ENCODE measurements at places on chromosomes 7 and 10. TPM values are rescaled to one million over a fixed set of nuclear protein-coding genes. Genes with fewer than 3 reads are reported as not detected.

DNA sequence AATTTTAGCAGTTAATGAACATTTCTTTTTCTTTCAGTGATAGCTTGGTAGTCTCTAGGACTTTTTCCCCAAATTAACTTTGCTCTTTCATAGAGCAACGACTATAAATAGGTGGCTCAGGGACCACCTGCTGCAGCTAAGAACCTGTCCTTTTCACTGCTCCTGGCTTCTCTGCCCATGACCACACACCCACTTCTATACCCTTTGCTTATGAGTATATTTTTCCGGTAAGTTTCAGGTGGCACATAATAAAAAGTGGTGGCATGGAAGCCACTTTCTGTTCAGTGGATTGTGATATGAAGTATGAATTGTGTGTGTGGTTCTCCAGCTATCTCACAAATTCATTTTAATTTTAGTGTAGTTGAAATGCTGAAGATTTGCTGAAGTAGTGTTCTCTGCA is 1.2 kb downstream of the ING3 start:
- peak overlapping the region; percentile 97 for H3K27ac ChIP-seq
- no peaks in the 10 kb centered on the region for H3K27me3 ChIP-seq
- H3K36me3 ChIP-seq: no peaks in the 10 kb centered on the region
- H3K4me3 ChIP-seq: peak overlapping the region; percentile 74
- peaks cover 7% of the 10 kb centered on the region for H3K4me1 ChIP-seq

DNA sequence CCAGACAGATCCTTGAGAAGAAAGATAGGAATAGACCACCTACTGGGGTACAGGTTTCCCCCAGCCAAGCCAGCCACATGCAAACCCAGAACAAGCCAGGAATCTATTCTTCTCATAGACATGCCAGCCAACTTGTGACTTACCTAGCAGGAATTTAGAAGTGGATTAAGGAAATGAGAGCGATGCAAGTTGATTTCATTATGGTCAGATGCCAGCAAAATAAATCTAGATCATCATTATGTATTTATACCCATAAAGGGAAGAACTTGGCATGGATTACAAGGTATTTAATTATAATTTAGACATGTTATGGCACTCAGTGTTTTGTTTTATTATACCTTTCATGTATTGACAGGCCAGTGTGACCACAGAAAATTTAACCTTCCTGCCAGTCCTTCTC is 32.8 kb downstream of the SLC35G1 start:
- H3K27ac ChIP-seq: no peak overlapping the region
- no peak overlapping the region for H3K4me3 ChIP-seq
- no peaks in the 10 kb centered on the region for H3K36me3 ChIP-seq
- no peak for DNase-seq
- H3K4me1 ChIP-seq: no peaks in the 10 kb centered on the region
- H3K27me3 ChIP-seq: no peaks in the 10 kb centered on the region

GRCh38 chr10:480928-481552 is 208.4 kb downstream of the DIP2C start:
- H3K27me3 ChIP-seq: no peaks in the 10 kb centered on the region
- DNase-seq: no peak
- H3K4me3 ChIP-seq: no peak overlapping the region
- no peak overlapping the region for H3K27ac ChIP-seq

The LRRD1 gene
- 0.97 TPM for total RNA-seq

- DNase-seq: no peak
- no peaks in the 10 kb centered on the region for H3K36me3 ChIP-seq
- no peak overlapping the region for H3K4me3 ChIP-seq
- no peaks in the 10 kb centered on the region for H3K27me3 ChIP-seq
These were observed 111.7 kb downstream of the PDGFA start for GRCh38 chr7:407721-408539.

DNA sequence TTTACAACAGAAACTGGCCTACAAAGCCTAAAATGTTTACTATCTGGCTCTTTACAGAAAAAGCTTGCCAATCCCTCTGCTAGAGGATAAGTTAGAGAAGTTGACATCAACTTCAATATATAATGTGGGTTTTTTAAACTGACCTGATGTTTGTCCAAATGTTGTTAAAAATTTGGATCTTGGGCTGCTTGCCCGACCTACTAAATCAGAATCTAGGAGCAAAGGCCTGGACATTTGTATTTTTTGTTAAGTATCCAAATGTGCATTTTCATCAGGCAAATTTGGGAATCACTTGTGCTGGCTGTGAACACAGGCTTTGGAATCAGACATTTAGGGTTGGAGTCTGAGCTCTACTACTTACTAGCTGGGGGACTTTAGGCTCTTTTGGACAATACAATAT is 252.7 kb upstream of the CSTF2T start:
- H3K27ac ChIP-seq: peak overlapping the region; percentile 44
- no peak overlapping the region for H3K4me3 ChIP-seq
- no peak for DNase-seq
- H3K4me1 ChIP-seq: no peaks in the 10 kb centered on the region
- no peaks in the 10 kb centered on the region for H3K36me3 ChIP-seq

DNA sequence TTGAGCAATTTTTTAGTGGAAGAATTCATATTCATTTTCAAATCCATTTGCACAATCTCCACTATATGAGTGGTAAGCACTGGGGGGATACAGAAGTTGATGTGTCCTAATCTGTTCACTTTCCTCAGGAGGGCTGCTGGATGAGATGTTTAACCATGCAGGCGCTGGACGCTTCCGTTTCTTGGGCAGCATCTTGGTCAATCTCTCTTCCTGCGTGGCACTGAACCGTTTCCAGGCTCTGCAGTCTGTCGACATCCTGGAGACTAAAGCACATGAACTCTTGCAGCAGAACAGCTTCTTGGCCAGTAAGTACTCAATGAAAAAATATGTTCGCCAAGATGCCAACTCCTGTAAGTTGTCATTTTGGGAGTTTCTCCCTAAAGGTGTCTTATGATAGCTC is 179.3 kb downstream of the ABCA13 start:
- H3K4me1 ChIP-seq: no peaks in the 10 kb centered on the region
- no peak overlapping the region for H3K27ac ChIP-seq
- no peak overlapping the region for H3K4me3 ChIP-seq
- H3K36me3 ChIP-seq: no peaks in the 10 kb centered on the region
- H3K27me3 ChIP-seq: no peaks in the 10 kb centered on the region
- DNase-seq: no peak

DNA sequence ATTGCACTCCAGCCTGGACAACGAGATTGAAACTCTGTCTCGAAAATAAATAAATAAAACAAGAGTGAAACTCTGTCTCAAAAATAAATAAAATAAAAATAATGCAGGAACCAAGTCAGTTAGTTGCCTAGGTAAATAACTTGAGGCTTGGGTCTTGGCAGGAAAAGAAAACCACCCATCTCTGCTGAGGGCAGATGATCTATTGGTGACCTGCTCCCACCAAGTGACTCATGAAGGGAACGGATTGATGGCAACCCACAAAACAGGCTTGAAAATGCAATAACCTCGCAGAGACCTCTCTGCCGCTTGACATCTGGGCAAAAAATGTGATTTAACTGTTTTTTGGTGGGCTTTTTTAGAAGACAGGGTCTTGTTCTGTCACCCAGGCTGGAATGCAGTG is 86.6 kb downstream of the CALN1 start:
- no peak for DNase-seq
- no peaks in the 10 kb centered on the region for H3K27me3 ChIP-seq
- no peak overlapping the region for H3K27ac ChIP-seq
- no peaks in the 10 kb centered on the region for H3K36me3 ChIP-seq
- no peak overlapping the region for H3K4me3 ChIP-seq

The CPA2 gene
- not detected for total RNA-seq

- no peaks in the 10 kb centered on the region for H3K36me3 ChIP-seq
- no peak for DNase-seq
- H3K27ac ChIP-seq: no peak overlapping the region
- H3K4me1 ChIP-seq: no peaks in the 10 kb centered on the region
- no peaks in the 10 kb centered on the region for H3K27me3 ChIP-seq
These were observed 6.1 kb upstream of the VCL start for GRCh38 chr10:73991884-73992245.

- no peaks in the 10 kb centered on the region for H3K27me3 ChIP-seq
- H3K27ac ChIP-seq: no peak overlapping the region
- no peaks in the 10 kb centered on the region for H3K4me1 ChIP-seq
- no peaks in the 10 kb centered on the region for H3K36me3 ChIP-seq
- no peak for DNase-seq
These were observed 506.6 kb upstream of the FOXK1 start for GRCh38 chr7:4175346-4175973.

DNA sequence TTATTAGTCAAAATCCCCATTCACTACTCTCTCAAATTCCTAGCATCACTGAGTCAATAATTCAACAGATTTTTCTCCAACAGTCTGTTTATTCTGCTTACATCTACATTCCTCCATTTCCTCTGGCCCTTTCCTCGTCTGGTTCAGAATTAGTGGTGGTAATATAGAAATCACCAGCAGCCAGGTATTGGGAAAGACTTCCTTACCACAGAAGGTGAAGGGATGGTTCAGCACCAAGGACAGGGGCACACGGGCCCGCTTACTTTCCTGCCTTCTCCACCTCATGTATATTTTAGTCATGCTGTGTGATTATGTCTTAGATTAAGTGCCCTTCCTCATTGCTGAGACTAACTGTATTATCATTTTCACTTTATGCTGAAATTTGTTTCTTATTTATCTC is 70.4 kb upstream of the APBB1IP start:
- H3K27ac ChIP-seq: no peak overlapping the region
- H3K4me3 ChIP-seq: no peak overlapping the region
- no peaks in the 10 kb centered on the region for H3K27me3 ChIP-seq
- no peaks in the 10 kb centered on the region for H3K36me3 ChIP-seq
- DNase-seq: no peak

- H3K4me1 ChIP-seq: peaks cover 48% of the 10 kb centered on the region
- no peaks in the 10 kb centered on the region for H3K36me3 ChIP-seq
- DNase-seq: no peak
- peak overlapping the region; percentile 97 for H3K27ac ChIP-seq
These were observed 39.0 kb downstream of the ZMIZ1 start for GRCh38 chr10:79107736-79108264.

DNA sequence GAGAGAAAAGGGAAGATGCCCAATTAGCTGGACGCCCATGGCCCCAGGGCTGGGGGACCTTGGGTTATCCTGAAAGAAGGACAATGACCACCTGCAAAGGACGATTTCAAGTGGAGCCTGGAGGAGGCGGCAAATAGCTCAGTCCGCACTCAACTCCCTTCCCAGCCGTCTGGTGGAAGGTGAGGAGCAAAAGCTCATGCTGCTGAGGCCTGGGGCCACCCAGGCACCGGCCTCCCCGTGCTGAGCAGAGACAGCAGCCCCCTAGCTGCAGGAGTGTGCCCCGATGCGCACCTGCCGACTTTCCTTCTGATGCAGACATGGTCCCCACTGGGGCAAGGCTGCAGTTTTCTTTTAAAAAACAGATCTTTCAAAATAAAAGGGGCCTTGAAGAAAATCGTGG is 7.9 kb downstream of the FAM20C start:
- no peaks in the 10 kb centered on the region for H3K36me3 ChIP-seq
- no peak overlapping the region for H3K27ac ChIP-seq
- H3K4me3 ChIP-seq: no peak overlapping the region
- H3K27me3 ChIP-seq: no peaks in the 10 kb centered on the region
- DNase-seq: no peak
- H3K4me1 ChIP-seq: no peaks in the 10 kb centered on the region

DNA sequence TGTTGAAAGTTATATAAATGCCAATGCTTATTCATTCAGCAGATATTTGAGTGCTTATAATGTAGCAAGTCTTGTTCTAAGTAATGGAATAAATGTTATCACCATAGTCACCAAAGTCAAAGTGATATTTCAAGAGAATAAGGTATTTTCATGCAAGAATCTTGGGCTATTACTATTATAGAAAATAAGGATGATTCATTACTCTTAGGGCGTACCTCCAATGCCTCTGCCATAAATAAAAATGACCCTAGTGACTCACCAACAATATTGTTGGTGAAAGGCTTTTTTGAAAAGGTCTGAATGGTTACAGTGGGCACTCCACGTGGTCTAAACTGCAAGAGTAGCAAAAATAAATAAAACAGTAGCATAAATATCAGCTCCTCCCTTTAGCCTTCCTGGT is 68.4 kb downstream of the RALA start:
- H3K4me1 ChIP-seq: no peaks in the 10 kb centered on the region
- H3K27ac ChIP-seq: no peak overlapping the region
- no peak overlapping the region for H3K4me3 ChIP-seq
- H3K27me3 ChIP-seq: no peaks in the 10 kb centered on the region

DNA sequence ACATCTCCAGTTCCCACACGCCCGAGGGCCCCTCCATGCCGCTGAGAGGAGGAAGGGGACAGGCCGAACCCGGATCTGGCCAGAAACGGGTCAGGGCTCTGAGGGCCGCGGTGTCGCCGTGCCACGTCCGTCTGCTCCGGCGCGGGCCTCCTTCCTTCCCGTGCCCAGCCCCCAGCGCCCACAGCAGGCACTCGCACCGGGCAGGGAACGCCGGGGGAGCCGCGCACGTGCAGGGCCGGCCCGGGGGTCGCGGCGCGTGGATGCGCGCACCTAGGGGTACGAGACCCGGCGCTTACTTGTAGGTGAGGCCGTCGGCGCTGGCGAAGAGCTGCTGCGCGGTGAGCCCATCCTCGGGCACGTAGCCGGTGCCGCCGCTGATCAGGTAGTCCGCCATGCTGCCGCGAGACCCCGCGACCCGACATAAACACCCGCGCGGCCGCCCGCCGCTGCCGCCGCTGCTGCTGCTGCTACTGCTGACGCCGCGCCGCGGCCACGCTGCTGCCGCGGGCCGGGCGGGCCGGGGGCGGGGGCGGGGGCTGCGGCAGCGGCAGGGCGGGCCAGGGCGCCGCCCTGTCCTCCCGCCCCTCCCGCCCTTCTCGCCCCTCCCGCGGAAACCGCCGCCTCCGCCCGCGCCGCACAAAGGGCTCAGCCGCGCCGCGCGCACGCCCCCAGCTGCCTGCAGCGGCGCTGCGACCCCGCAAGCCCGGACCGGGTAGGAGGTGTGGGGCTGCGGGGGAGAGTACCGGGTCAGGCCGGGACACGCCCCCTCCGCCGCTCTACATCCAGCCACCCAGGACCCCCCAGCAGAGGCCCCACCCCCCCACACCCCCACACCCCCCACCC is 4.1 kb downstream of the IMPDH1 start:
- H3K27ac ChIP-seq: peak overlapping the region; percentile 37
- H3K36me3 ChIP-seq: no peaks in the 10 kb centered on the region
- peak overlapping the region; percentile 35 for H3K4me3 ChIP-seq
- peak; percentile 55 for DNase-seq
- H3K27me3 ChIP-seq: no peaks in the 10 kb centered on the region

The JAKMIP3 gene
- total RNA-seq: not detected

DNA sequence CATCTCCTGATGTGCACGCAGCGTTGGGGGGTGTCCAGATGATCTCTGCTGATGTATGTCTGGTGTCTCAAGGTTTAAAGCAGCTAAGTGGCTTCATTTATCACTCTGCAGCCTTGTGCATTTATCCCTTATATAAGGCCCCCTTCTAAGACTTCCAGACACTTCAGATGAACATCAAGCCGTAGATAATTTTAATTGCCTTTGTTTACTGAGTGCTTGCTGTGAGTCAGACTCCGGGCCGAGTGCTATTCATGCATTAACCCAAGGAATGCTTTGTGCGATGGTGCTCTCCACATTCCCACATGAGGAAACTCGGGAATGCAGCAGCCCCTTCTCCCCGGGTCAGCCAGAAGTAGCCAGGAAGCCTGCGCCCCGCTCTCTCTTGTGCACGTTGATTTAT is 328.6 kb upstream of the COBL start:
- no peaks in the 10 kb centered on the region for H3K36me3 ChIP-seq
- no peaks in the 10 kb centered on the region for H3K27me3 ChIP-seq
- no peak overlapping the region for H3K27ac ChIP-seq
- no peak overlapping the region for H3K4me3 ChIP-seq
- DNase-seq: no peak

GRCh38 chr7:113321201-113321600 is 202.8 kb upstream of the SMIM30 start:
- H3K27ac ChIP-seq: no peak overlapping the region
- no peak for DNase-seq
- H3K27me3 ChIP-seq: no peaks in the 10 kb centered on the region
- H3K36me3 ChIP-seq: no peaks in the 10 kb centered on the region
- no peak overlapping the region for H3K4me3 ChIP-seq

The CALML5 gene
- not detected for total RNA-seq

Measured in uterus (tissue), 4 donors.